ENCODE measurements at places on chromosomes 5 and 9.

DNA sequence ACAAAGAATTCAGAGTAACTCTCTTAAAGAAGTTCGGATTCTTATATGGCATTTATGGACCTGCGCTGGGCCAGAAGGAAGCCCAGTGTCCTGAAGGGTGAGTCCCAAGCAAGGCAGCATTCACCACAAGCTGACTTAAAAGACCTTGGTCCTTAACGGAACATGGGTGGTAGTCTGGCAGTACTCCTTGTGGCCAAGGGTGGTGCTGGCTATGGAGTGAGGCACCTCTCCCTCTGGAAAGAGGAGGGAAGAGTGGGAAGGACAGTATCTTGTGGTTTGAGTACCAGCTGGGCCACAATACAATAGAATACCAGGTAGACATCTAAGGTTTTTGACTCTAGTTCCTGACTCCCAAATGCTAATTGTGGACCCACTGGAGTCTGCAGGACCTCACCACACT is 425.7 kb upstream of the CYLC2 start:
- no peak for DNase-seq

- DNase-seq, result no peak
Measured at GRCh38 chr9:137252555-137253506, 1.7 kb downstream of the STPG3 start.

GRCh38 chr5:68714810-68715209 is 379.0 kb upstream of the SLC30A5 start:
- no peak for DNase-seq

GRCh38 chr9:13992138-13993088 is 321.5 kb downstream of the NFIB start:
- no peak for DNase-seq

- DNase-seq, result no peak
Measured at GRCh38 chr5:73236541-73237128, 63.6 kb downstream of the TMEM174 start.

DNA sequence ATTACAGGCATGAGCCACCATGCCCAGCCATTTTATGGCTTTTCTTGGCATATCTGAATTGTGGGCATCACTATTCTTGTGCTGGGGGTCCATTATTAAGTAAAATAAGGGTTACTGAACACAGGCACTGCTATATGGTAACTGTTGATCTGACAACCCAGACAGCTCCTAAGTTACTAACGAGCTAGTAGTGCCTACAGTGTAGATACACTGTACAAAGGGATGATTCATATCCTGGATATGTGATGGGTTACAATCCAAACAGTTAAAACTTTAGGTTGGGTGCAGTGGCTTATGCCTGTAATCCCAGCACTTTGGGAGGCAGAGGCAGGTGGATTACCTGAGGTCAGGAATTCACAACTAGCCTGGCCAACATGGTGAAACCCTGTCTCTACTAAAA is 4.3 kb downstream of the CD14 start:
- DNase-seq, result no peak

- no peak for DNase-seq
Measured at GRCh38 chr9:29456940-29457339, 1883.7 kb upstream of the C9orf72 start.

DNA sequence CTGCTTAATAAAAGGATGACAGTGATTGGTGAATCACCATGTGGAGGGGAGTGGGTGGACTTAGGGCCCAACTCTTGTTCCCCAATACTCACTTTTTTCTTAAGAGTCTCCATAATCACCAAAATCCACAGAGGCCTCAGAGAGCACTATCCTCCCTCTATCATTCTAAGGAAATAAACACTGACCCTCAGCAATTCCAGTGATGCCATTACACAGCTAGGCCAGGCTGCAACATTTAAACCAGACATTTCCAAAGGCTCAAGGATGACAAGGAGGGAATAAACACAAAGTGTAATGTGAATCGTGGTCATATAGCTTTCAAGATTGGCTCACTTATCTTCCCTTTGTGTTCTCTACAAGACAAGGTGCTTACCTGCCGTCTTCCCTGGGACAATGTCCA is 2.4 kb upstream of the ARSI start:
- DNase-seq, result no peak

DNA sequence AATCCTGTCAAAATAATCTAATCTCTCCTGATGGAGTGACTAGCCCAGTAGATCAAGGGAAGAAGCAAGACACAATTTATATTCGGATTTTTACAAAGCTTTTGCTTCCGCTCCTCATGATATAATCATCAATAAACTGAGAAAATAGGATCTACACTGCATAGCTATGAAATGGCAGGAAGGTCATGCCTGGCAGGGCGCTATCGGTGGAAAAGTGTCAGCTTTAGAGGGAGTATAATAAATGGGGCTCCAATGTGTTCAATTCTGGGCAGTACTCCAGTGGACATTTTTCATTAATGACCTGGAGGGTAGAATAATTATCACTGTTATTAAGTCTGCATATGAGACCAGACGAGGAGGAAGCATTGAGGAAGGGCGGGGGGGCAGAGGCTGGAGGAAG is 1013.3 kb upstream of the DMAC1 start:
- no peak for DNase-seq

GRCh38 chr9:30575691-30576090 is 1808.8 kb upstream of the ACO1 start:
- no peak for DNase-seq

DNA sequence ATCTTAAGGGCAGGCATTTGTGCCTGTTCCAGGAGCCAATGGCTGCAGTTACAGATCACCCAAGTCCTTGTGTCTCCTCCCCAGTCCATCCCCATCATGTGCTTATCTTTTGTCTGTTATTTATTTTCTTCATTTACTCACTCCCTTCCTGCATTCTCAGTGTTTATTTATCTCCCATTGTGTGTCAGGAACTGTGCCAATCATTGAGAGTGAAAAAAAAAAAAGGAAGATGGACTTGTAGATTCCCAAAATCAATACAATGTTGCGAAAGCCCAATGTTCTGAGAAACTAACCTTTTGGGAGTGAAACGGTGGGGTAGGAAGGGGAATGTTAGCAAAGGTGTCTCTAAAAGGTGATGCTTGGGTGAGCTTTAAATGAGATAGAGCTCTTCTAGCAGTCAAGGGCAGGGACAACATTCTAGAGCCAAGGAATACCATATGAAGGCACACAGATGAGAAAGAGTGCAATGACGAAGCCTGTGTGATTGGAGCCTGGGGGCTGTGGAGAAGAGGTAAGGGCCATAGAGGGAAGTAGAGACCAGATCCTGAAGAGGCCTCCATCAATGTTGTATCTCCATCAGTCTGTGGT is 53.0 kb downstream of the CMYA5 start:
- DNase-seq, result no peak

DNA sequence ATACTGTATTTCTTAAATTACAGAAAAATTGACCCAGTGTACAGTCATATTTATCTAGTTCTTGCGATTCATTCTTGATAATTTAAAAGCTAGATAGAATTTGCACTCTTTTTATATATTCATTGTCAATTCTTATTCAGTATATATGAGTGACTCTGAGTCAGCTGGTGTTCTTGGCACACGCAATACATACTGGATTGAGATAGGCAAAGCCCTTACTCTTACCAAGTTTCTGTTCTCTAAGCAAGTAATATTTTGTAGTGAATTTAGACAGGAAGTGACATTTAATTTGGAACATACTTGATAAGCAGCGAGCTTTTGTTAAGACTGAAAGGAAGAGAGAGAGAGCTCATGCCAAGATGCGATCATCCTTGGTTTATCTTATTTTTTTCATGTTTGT is 57.7 kb downstream of the GPBP1 start:
- DNase-seq, result no peak

GRCh38 chr5:180130291-180130869 is 58.8 kb upstream of the RNF130 start:
- DNase-seq, result no peak

GRCh38 chr9:135228983-135229625 is 141.6 kb downstream of the OLFM1 start:
- no peak for DNase-seq

- no peak for DNase-seq
Measured at GRCh38 chr9:110919609-110920008, 118.7 kb downstream of the LPAR1 start.

GRCh38 chr5:134026521-134027287 is 21.9 kb upstream of the VDAC1 start:
- DNase-seq, result no peak

DNA sequence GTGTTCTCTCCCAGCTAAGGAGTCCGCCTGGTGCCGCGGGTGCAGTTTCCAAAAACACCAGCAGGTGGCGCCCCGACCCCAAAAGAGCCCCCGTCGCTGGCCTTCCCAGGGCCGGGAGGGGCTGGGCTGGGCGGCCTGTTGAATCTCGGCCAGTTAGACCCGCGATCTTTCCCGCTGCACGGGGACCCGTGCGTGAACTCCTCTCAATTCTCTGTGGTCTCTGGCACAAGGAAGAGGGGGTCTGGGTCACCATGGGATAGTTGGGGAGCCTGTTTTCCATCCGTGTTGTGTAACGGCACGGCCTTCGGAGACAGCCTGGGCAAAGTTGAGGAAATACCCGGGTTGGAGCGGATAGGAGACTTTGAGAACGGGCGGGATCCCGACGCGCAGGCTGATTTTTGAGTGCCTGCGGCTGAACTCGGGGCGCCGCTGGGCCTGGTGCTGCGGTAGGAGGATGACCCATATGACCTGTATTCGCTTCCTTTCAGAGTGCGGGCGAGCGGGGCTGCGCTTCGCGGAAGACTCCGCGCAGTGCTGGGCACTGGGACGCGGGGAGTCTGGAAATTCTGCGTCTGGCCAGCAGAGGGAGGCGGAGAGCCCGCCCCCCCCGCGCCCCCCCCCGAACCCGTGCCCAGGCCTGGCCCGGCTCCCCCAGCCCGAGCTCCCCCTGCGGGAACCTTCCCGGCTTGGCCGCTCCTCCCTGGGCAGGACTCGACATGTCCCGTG is 7.9 kb upstream of the PSD2 start:
- peak; percentile 55 for DNase-seq

GRCh38 chr9:137319011-137319738 is 17.1 kb upstream of the NRARP start:
- DNase-seq, result no peak

GRCh38 chr5:77777911-77778310 is 1.8 kb upstream of the TBCA start:
- no peak for DNase-seq

DNA sequence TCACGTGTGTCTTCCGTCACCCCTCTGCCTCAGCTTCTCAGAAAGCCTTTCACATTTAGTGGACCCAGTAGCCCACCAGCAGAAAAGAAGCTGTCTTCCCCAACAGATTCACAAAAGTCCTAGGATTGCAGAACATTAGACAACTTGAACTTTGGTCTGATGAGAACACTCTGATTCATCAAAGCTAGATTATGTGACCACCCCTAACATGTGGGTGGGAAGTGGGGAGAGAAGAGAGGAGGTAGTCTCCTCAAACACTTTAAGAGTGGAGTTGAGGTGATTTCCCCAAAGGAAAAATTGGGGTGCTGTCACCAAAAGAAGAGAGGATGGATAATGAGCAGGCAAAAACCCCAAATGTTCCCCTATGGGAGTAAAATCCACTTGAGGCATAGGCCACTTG is 41.4 kb upstream of the SMIM23 start:
- no peak for DNase-seq

DNA sequence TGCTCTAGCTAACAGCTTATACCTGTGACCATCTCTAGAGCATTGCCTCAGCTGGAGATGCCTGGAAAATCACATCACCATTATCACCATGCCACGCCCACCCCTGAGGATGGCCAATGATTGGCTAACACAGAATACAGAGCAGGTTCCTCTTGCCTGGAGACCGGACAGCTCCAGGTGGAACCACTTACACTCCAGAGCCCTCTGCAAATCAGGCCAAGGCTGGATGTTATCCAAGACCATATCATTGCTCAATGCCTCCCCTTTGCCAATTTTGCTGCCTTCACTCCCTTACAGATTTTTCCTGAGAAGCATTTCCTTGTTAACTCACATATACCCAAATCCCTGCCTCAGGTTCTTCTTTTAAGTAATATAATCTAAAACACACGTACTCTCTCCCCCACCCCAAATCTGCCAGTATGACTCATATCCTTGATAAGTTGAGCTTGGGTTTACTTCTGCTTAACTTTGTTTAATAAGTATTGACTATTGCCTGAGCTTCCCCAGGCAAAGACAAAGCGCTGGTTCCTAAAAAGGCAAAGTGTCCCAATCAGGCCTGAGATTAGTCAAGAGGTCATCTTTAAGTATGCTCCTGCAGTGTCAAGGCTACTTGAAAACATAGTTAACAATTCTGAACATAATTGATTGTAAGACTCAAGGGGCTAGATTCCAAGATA is 309.6 kb downstream of the EPB41L4A start:
- no peak for DNase-seq

DNA sequence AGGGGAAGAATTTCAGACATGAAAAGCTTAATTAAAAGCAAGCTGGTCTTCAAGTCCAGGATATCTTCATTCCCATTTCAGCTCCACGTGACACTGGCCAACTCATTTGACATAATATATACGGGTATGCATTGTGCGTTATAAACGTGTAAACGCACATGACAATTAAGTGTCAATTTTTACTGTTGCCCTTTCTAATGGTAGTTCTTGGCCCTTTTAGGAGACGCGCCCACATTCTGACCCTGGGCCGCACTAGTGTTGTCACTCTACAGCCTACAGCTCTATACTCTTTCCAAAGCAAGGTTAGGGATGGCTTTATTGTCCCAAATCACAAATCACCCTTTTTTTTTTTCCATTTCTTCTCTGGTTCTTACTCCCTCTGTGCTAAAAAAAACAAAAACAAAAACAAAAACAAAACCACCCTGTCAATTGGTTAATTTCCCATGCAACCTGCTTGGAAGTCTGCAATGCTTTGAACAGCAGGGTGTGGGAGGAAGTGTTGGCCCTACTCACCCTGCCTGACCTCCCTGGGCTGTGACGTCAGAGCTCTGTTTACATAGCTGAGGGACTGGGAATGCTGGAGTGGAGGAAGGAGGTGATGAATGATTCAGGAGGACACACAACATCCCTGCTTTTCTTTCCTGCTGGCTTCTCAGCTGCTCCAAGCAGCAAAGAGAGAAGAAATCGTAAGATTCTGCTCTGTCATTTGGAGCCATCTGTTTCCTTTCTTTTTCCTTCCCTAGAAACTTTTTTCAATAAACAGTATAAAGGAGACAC is 19.3 kb downstream of the RFK start:
- no peak for DNase-seq

GRCh38 chr5:179765400-179765799 is 28.4 kb upstream of the LTC4S start:
- DNase-seq, result no peak

DNA sequence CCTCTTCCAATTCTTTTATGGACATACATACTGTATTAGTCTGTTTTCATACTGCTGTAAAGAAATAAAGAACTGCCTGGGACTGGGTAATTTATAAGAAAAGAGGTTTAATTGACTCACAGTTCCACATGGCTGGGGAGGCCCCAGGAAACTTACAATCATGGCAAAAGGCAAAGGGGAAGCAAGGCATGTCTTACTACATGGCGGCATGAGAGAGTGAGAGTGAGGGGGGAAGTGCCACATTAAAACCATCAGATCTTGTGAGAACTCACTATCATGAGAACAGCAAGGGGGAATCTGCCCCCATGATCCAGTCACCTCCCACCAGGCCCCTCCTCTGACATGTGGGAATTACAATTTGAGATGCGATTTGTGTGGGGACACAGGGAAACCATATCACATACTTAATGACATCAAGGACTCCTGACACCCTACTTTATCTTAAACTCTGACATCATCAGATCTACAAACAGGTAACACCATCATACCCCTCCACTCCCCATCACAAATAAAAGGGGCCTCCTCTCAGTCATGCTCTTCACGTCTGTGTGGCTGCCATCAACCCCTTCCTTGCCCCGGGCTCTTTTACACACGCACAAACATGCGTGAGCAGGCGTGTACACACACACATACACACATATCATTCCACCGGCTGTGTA is 9.7 kb downstream of the ANKRD33B start:
- no peak for DNase-seq

Data from activated CD8-positive, alpha-beta memory T cell treated with anti-CD3 and anti-CD28 coated beads for 1 hour (primary cell).